ENCODE measurements at places on chromosomes 11 and 22.

DNA sequence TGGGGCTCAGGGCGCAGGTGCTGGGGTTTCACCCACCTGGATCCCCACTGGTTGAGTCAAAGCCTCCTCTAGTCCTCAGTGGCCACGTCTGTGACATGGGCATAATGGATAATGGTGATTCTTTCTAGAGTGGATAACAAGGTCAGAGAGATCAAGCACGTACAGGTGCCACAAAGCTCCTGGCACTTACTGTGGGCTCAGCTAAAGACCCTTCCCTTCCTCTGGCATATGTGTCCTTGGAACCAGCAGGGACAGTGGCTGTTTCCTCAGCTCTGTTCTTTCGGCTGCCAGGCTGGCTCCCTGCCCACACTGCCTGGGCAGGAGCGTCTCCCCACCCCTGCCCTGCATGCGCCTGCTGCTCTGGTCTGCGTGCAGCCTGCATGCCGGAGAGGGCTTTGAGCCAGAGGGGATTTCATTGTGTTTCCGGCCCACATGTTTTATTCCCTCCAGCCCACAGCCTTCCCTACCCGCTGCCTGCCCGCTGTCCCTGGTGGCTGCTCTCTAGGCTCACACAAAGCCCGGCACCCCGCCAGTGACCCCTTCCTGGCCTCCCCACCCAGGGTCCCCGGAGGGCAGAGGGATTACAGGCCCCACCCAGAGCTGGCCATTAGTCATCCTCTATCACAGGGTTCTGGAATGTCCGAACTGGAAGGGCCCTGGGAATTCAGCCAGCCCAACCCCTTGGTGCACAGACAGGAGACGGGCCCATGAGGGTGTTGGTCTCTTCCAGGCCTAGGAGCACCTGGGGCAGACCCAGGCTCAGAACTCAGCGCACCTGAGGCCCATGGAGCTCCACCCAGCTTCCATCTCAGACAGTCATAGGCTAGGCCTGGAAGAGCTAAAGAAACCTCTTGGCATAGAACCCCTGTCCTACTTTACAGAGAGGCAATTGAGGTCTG, 55.3 kb upstream of the GCAT start:
- DNase-seq: no peak

GRCh38 chr22:36220451-36220921, 18.8 kb downstream of the APOL2 start:
- no peak for DNase-seq

DNA sequence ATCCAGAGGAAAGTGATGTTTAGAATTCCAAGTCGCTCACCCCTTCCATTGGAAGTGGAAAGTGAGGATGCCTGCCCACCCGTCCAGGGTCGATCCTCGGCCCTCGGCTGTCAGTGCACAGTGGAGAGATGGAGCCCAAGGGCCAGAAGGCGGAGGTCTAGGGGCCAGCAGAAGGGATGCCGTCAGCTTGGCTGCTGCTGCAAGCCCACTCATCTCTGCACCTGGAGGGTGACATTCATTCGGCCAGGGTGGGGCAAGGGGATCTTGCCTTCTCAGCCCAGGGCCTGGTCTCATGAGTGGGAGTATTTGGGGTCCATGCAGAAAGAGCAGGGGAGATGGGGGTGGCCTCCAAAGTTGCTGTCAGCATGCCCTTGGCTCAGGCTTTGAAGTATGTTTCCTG, 30.7 kb downstream of the LINC01488 start:
- no peak for DNase-seq

- no peak for DNase-seq
Observed at GRCh38 chr22:27183474-27183873, 526.1 kb downstream of the MIAT start.

GRCh38 chr11:95268391-95268790, 37.4 kb upstream of the SESN3 start:
- no peak for DNase-seq

- no peak for DNase-seq
Observed at GRCh38 chr11:43632181-43632580, 48.4 kb upstream of the HSD17B12 start.

DNA sequence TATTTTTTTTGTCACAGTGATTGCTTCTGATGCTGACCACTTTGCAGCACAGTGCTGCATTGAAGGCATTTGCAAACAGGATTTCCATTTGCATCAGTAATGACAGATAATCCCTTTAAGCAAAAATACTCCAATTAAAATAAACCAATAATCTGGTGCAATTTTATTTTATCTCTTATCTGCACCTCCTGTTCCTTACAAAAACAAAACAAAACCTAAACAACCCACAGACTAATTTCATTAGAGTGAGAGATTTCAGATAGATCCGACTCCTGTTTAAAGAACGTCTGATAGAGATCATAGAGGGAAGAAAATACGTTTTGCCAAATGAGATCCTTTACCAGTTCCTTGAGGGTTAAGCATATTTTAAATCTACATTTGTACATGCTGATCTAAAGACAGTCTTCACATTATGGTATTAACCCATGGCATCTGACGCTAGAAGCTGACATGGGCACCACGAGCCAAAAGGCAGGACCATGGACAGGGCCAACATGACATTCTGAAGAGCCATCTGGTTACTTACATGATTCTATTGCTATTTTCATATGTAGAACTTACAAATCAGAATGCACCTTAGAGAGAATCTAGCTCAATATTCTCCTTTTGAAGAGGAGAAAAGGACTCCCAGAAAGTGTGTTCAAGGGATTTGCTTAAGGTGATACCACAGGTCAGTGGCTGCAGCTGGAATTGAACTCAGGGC, 286.2 kb upstream of the NARS2 start:
- DNase-seq: no peak

GRCh38 chr11:110896358-110896757, 184.1 kb upstream of the ARHGAP20 start:
- no peak for DNase-seq

- DNase-seq: no peak
Observed at GRCh38 chr22:44935724-44936123, 74.1 kb downstream of the PHF21B start.

GRCh38 chr11:46069595-46069994, 51.7 kb downstream of the PHF21A start:
- no peak for DNase-seq

DNA sequence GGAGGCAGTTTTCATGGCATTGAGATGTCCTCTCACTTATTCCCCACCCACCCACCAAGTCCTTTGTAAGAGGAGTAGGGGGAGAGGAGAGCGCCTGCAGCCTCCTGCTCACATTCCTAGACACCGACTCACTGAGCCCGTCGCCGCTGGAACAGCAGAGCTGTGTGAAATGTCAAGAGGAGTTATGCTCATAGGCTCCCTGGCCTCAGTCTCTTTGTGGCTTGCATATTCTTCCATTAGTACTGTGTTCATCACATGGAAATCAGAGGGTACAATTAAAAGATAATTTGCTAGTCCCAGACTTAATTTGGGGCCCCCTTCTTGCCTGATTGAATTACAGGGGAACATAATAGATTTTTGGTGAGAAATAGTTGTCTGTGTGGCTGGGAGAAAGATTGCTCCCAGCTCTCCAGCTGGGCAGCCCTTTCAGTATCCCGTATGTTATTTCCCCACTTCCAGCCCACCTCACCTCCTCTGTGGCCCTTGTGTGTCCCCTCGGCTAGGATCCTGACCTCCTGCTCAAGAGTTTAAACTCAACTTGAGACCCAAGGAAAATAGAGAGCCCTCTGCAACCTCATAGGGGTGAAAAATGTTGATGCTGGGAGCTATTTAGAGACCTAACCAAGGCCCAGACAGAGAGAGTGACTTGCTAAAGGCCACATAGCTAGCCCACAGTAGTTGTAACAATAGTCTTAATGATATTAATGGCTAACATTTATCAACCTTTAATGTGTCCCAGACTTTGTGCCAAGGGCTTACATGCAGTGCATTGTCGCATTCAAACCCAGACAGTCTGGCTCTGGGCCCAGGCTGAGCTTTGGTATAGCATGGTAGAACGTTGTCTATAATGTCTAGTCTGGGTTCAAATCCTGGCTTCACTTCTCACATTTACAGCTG, 32.2 kb downstream of the LIMK2 start:
- no peak for DNase-seq

DNA sequence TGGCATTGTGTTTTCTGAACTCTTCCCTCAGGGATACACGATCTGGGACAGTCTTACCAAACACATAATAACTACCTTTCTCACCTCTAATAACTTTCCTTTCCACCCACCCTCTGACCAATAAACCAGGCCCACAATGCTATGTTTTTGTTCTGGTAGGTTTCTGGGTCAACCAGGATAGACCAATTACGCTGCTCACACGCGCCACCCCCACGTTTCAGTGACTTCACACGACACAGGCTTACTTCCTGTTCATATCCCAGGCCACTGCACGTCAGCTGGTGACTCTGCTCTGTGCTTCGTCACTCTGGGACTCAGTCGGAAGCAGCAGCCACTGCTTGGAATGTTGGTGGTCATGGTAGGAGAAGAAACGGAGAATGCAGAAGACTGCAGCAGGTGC, 2.5 kb downstream of the KRTAP5-4 start:
- no peak for DNase-seq

DNA sequence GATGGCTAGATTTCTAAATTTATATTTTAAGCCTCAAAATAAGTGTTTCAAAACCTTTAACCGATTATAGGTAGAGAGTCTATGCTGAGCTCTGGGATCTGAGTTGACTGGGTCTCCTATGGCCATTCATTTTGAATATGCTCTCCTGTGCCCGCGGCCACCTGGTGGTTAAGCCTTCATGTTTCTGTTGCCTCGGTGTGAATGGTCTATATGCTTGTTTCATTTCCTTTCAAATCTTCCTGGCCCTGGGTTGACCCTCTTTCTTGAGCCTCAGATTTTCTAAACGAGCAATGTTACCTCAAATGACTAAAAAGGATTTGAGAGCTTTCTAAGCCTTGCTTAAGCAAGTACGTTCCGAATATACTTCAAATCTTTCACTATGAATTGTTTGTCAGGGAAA, 789.4 kb upstream of the KIRREL3 start:
- no peak for DNase-seq

GRCh38 chr11:114774599-114775361, 96.5 kb downstream of the NXPE2 start:
- DNase-seq: no peak

GRCh38 chr11:99275521-99275920, 254.8 kb downstream of the CNTN5 start:
- no peak for DNase-seq

DNA sequence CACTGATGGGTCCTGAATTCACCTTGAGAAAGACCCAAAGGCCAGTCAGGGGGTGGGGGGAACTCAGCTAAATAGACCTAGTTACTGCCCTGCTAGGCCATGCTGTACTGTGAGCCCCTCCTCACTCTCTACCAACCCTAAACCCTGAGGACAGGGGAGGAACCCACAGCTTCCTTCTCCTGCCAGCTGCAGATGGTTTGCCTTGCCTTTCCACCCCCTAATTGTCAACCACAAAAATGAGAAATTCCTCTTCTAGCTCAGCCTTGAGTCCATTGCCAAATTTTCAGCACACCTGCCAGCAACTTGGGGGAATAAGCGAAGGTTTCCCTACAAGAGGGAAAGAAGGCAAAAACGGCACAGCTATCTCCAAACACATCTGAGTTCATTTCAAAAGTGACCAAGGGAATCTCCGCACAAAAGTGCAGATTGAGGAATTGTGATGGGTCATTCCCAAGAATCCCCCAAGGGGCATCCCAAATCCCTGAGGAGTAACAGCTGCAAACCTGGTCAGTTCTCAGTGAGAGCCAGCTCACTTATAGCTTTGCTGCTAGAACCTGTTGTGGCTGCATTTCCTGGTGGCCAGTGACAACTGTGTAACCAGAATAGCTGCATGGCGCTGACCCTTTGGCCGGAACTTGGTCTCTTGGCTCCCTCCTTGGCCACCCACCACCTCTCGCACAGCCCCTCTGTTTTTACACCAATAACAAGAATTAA, 2.4 kb upstream of the TTC36 start:
- DNase-seq: no peak

DNA sequence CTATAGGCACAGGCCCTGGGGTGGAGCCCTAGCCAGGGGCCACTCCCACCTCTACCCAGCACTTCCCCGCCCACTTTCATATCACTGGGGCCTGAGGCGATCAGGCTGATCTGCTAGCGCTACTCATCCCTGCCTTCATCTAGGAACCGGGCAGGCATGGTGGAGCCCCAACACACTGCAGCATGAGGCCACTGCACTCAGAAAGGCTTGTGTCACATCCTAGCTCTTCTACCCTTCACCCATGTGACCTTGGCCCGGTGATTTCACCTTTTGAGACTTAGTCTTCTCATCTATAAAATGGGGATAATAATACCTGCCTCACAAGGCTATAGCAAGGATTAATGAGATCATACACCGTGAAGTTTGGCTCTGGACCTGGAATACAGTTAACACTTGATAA, 18.1 kb upstream of the GDPD5 start:
- no peak for DNase-seq
